ENCODE measurements at places on chromosomes 2 and 18.

GRCh38 chr2:74464406-74464805, 776 bp downstream of the MOGS start:
- no peak for DNase-seq

DNA sequence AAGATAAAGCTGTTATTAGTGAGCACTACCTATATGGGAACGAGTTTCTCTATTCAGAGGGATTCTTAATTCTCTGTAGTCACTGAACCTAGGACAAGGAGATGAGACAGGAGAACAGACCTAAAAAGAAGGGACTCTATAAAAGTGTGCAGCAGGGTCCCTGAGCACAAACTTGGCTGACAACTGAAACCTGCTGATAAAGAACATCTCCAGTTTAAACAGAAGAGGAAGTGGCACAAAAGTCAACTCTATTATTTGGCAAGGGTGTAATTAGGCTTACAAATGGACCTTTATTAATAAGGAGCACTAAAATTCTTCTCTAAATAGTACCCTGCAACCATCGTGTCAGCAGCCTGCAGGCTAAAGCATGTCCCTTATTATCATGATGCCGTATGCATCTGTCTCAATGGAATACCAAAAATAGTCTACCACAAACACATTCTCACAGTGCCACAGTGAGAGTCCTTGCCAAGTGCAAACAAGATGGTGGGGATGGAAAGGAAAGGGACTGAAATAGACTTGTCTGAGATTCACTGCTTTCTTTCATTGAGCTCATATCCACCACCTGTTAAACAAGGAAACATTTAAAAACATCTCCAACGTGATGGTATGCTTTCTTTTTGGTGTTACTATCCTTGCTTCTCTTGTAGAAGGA, 260.2 kb downstream of the INSIG2 start:
- no peak for DNase-seq

DNA sequence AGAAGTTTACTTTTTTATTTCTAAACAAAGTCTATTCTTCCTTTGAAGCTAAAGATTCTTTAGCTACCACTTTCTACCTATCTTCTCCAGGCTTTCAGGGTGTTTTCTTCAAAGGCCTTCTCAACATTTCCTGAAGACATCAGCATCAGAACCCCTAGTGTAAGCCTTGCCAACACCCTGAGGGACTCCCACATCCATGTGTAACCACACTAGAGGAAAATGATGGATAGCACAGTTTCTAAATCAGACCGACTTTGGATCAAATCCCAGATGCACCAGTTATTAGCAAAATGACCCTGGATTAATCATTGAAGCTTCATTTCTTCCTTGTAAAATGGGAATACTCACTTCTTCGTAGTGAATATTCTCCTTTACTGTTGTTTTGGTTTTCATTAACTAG, 4.7 kb upstream of the TTN start:
- DNase-seq, result no peak

DNA sequence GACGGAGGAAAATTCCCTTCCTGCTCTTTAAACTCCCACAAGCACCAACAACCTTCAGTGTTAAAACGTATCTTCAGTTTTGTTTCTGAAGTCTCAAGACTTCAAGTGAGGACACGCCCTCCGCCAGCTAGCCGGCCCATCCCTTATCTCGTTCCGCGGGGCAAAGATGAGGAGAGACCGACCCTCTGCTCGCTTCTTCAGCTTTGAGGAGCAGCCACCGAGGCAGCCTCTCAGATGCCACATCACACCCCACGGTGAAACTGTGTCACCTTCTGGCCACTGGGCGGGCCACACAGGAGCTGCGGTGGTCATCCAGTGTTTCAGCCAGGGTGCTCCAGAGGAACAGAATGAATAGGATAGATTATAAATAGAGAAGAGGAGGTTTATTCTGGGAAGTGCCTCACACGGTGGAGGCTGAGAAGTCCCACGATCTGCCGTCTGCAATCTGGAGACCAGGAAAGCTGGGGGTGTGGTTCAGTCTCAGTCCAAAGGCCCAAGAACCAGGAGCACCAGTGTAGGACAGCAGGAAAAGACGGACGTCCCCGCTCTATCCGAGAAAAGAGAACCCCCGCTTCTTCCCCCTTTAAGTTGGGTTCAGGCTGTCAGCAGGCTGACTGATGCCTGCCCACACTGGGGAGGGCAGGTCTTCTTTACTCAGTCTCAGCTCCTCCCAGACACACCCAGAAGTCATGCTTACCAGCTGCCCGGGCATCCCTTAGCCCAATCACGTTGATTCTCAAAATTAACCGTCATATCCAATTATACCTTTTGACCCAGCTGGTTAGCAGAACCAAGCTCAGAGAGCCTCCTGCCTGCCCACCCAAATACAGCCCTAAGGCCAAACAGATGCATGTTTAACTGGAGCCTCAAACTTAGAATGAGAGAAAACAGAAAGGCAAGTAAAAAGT, 399.7 kb upstream of the ID2 start:
- no peak for DNase-seq

DNA sequence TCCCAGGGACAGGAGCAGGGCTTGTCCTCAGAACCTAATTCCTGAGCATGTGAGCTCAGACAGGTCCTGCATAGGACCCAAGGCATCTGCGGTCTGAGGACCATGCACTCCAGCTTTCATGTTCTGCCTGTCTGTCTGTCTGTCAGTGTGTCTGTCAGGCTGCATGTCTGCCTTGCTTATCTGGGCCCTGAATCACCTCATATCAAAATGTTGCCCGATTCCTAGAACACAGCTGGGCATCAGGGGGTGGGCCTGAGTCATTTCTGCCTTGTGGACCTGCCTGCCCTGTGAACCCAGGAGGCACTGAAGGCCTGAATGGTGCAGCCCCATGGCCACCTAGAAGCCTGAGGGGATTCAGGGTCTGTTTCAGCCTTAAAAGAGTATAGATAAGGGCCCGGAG, 22.1 kb downstream of the INHBB start:
- DNase-seq, result no peak

DNA sequence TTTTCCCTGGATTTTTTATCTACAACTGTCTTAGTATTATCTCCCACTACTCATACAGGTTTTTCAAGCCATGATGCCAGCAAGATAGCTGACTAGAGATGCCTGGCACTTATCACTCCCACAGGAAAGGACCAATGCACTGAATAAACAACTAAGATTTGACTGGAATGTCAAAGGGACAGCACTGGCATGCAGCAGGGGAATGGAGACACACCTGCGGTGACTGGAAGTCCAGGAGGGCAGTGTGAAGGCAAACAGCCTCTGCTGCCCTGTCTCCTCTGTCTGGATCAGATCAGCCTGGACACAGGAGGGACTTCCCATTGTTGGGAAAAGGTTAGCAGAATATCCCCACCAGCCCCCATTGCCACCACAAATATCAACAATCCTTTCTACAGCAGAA, 85.1 kb downstream of the TMEM237 start:
- DNase-seq, result no peak

DNA sequence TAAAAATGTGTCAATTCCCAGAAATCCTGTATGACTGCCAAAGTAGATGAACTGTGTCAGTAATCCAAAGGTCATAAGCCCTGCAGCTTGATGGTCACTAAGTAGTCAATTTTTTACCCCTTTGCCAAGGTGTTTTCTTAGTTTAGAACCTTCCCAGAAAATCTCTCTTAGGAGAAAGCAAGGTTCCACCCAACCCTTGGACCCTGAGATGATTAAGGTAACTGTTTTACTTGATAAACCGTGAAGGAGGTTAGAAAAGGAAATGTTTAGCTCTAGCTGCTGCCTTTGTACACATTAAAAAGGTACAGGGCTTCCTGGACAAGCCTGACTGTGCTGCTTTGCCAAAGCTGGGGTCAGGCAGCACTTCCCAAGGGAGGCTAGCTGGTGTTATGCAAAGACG, 24.4 kb upstream of the LRP2 start:
- no peak for DNase-seq

DNA sequence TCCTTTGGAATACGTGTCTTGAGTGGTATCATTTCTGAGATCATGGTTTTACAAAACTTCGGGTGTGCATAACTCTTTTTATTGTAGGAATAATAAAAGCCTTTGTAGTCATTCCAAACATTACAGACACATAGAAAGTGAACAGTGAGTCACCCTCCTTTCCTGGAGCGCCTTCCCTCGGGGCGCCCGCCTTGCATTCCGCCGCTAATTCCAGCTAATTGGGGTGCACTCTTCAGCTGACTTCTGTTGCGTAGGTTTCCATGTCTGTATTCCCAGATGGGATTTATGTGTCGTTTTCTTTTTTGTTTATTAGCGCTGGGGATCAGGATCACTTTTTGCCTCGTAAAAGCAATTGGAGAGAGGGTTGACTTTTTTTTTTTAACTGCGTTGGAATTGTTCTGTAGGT, 18.7 kb downstream of the SH3BP4 start:
- DNase-seq, result peak; percentile 22

GRCh38 chr2:188713961-188714360, 260.2 kb upstream of the COL3A1 start:
- DNase-seq, result no peak

DNA sequence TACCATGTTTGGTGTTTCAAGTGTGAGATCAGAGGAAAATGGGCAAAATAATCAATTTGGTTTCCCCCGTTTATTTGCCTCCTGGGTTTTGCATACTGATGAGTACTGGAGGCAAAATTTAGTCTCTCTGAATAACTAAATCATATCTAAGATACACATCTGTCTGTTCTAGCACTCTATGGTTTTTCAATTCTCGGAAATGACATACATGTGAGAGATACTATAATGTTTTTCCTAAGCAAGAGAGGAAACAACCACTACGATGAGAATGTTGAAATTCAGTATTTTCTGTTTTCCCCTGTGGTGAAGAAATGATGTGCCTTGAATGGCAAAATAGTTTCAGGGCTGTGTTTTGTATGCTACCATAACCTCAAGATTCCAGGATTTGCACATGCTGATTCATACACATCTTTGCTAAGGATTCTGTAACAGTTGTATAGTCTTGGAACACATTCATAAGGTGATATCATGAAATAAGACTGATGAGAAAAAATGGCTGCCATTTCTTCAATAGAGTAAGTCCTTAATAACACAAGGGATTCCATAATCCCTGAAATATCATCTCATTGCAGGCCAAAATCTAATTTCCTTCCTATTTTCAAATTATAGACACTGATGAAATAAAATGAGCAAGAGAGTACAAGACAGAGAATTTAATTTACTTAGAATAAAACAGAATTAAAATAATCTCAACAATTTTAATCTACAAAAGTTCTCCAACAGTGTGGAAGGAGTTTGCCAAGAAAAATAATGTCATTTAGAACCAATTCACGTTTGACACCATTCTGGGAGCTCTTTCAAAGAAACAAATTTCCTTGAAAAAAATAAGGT, 316.6 kb downstream of the FIGN start:
- no peak for DNase-seq

DNA sequence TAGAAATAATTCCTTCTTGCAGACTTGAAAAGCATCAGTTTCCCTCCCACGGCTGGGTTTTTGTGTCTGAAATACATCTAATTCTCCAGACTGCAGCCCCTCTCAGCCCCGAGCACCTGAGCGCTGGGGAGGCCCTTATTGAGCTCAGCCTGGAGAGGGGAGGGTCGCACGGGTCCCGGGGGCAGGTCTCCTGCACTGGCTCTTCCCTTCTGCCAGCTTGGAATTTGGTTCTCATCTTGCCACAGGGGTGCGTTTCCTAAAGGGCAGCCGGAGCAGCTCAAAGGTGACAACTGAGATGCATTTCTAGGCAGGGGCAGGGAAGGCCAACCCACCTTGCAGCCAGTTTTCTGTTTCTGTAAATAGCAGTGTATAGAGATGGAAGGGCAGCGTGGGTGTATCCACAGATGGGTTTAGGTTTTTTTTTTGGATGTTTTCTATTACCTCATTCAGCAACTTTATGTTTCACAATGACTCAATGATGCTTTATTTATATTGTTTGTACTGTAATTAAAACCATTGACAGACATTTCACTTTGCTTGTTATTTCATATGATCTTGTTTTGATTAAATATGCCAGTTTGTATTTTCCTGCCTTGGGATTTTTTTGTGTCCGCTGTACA, 37.0 kb downstream of the GBX2 start:
- no peak for DNase-seq

GRCh38 chr2:166439078-166439477, 55.0 kb downstream of the SCN7A start:
- no peak for DNase-seq

DNA sequence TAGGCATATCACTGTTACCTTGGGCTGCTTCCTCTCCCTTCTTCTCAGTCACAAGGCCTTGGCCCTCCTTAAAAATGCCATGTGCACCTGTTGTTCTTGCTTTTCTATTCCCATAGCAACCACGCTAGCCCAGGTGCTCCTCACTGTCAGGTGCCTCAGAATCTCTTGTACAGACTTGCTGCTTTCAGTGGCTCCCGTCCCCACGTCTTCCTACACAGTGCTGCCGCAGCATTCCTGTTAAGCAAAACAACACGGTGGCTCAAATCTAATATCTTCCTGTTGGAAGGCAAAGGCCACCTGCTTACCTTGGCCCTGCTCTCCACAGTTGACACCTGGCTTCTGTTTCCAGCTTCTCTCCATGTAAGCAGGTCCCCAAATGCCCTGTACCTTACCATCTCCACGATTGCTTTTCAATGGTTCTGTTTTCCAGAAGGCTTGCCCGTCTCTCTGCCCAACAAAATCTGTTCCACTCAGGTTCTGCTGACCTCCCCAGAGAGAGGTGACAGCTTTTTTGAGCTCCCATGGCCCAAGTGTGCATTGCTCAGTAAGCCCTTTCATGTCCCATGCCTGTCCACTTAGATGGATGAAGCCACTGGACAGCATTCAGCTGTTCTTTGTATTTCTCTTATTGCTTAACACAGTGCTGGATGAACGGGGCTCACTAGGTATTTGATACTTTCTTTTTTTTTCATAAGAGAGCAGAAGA, 240.4 kb downstream of the PRKCE start:
- DNase-seq, result no peak

DNA sequence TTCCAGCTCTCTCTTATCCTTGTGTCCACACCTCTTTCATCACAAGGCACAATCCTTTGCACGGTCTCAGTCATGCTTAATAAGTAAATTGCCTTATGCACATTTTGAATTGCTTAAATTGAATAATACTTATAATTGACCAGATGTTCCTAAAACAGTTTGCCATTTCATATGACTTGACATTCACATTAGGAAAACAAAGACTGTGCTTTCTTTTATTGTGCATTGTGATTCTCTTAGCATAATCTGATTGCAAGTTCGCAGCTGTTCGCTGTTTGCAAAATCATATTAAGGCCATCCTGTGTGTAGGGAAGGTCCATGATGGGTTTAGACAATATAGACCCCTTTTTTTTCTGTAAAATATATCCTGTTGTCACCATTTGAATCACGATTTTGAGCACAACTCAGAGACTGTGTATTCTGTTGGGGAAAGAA, 75.6 kb downstream of the RNF144A start:
- no peak for DNase-seq
